ENCODE measurements at places on chromosomes 6 and 20.

DNA sequence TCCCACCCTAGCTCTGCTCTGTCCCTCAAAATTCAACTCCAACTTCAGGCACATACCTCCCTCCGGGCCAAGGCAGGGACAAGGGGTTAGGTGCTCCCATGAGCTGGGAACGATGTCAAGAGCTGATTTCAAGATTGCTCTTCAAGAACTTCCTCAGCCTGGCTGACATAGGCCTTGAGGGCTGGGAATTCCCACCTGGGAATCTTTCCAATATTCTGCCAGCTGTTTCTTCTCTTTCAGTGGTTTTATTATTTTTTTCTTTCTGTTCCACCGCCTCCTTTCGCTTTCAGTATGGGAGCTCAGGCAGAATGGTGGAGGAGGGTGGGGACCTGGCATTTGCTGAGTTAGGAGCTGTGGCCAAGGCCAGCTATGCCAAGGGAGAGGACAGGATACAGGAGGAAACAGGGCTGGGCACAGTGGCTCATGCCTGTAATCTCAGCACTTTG, 33.7 kb downstream of the SRSF3 start:
- no peak for DNase-seq

GRCh38 chr6:104301951-104302350, 557.8 kb downstream of the HACE1 start:
- no peak for DNase-seq

DNA sequence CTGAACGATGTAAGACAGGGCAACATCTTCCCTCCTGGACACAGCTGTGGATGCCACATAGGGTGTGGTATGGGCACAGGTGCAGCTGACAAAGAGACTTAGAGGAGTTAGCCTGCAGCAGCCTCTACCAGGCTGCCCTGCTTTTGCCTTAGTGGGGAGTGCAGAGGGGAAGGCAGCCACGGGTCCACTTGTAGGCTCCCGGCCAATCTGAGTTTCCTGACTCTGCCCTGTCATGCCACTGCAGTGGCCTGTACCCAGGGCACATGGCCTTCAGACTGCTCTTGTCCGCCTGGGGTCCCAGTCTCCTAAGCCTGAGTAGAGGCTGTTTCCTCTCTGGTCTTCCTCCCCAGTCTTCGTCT, 17.1 kb upstream of the CST9L start:
- no peak for DNase-seq

GRCh38 chr6:19424853-19425252, 412.3 kb upstream of the ID4 start:
- no peak for DNase-seq

DNA sequence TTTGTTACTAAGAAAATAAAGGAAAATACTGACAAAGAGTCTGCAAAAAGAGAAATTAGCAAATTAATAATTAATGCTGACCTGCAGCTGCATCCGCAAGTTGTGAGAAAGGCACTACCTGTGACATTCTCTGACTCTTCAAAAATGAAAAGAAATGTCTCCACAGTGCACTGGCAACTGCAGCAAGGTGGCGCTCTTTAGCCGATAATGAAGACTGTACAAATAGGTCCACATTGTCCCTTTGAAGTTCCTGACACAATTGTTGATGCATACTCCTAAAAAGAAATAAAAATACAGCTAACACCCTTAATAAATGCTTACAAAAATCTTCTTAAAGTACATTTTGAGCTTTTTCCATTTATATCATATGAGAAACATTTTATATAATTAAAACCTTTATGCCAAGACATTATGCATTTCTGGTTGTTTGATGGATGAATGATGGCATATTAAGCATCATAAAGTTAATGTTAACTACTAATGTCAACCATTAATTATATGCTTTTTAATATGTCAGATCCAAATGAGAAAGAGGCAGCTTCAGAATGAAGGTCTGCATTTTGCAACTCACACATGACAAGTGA, 96.5 kb downstream of the MMS22L start:
- DNase-seq, result peak; percentile 31

- no peak for DNase-seq
Observed at GRCh38 chr6:108710551-108710950, 137.7 kb upstream of the ARMC2 start.

GRCh38 chr6:108755257-108756240, 92.7 kb upstream of the ARMC2 start:
- no peak for DNase-seq

- no peak for DNase-seq
Observed at GRCh38 chr6:33082702-33083101, 6.9 kb downstream of the HLA-DPB1 start.

GRCh38 chr6:22436134-22436533, 133.2 kb upstream of the HDGFL1 start:
- DNase-seq, result no peak

DNA sequence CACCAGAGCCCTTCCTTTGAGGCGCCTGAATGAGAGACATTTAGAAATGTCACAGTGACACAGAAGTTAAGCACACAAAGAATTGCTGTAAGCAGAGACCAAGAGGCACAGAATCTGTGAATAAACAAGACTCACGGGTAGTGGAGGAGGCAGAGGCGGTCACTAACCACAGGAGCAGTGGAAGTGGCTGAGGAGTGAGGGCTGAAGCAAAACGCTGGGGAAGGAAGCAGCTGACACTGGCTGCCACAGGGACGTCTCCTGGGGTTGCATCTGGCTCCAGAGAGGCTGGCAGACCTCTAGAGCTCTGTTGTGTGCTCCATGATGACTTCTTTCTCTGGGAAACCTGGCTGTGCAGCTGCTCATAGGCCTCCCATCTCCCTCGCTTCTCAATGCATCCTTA, 65.0 kb upstream of the SLC2A12 start:
- DNase-seq, result no peak

All from kidney epithelial cell (primary cell).